ENCODE measurements at places on chromosomes 5 and 9.

GRCh38 chr5:151223447-151224264, at the start of gene CCDC69:
Gene CCDC69 (minus strand): TSS chr5:151224092. CDS start chr5:151223970, 122 bp downstream.
- peak; percentile 75 for DNase-seq

DNA sequence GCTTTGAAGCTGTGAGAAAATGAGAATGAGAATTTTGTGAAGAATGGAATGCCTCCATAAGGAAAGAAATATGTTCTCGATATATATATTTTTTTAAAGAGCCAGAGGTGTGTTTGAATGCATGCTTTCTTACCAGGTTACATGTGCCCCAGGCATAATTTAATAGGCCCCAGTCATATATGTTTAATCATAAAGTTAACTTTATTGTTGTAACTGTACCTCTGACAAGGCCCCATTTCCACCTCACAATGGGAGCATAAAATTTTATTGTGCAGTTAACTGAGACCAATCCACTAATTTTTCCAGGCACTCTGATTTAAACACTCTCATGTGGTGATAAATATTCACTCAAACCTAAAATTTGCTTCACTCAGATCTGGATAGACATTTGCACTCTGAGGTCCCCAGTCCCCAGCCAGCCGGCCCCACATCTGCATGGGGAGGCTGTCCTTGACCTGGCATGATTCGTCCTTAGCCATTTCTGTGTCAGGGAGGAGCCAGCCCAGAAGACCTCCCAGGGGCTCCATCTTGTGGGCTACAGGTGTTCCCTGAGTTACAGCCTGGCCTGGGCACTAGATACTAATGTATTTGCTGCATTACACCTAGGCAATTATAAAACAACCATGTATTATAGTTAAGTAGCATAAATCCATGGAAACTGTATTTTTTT, 245.8 kb downstream of the MTRR start:
- no peak for DNase-seq

DNA sequence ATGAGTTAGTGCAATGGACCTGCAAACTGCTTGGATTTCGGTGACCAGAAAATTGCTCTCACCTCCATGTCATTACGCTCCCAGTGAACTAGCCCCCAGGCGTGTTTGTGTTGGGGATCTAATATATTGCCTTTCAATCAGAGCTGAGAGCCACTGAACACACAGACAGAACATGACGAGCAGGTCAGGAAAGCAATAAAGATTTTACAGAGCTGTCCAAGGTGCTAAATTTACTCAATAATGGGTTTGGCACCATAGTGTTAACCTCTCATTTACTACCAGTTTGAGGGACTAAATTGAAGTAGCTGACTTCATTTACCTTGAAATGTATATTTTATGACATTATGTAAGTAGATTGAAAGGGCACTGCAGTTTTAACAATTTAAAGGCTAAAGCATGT, 383.0 kb downstream of the EBF1 start:
- DNase-seq: no peak

DNA sequence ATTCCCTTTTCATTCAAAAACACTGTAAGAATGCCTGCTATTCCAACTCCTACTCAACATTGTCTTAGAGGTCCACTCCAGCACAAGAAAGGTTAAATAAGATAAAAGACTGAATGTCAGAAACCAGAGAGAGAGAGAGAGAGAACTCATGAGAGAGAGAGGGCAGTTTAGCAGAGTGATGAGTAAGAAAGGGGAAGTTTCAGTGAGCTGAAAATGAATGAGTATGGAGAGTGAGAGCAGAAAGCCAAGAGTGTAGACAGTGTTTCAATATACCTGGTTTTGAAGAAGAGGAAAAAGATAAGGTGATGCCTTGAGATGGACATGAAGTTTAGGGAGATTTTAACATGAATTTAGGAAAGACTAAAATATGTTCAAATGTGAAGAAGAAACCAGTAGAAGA, 528.0 kb upstream of the SEMA6A start:
- no peak for DNase-seq

GRCh38 chr9:32218100-32218767, 166.2 kb upstream of the ACO1 start:
- DNase-seq: no peak

DNA sequence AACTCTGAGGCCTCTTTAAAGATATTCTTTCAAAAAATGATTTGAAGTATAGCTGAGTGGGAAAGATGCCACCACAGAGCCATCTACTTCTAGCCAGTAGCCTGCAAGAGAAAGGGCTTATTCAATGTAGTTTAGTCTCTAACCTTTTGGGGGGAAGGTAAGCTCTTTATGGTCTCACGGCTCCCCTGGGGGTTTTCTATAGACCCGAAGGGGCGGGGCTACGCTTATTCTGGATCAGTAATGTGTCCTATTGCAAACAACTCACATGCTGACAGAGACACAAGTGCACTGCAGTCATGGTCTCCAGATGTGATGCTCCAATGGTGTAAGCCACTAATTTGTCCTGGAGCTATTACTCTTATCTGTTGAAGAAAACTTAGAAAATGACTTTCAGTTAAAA, 53.4 kb upstream of the RPS23 start:
- DNase-seq: no peak

GRCh38 chr9:133238851-133239532, 29.9 kb upstream of the OBP2B start:
- peak; percentile 88 for DNase-seq

DNA sequence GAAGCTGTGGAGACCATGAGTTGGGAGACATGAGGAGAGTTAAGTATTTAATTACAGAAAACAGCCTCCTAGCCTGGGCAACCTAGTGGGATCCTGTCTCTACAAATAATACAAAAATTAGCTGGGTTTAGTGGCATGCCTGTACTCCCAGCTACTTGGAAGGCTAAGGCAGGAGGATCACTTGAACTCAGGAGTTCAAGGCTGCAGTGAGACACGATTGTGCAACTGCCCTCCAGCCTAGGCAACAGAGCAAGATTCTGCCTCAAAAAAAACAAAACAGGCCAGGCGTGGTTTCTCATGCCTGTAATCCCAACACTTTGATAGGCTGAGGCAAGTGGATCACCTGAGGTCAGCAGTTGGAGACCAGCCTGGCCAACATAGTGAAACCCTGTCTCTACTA, 52.6 kb downstream of the AQP7 start:
- DNase-seq: no peak

DNA sequence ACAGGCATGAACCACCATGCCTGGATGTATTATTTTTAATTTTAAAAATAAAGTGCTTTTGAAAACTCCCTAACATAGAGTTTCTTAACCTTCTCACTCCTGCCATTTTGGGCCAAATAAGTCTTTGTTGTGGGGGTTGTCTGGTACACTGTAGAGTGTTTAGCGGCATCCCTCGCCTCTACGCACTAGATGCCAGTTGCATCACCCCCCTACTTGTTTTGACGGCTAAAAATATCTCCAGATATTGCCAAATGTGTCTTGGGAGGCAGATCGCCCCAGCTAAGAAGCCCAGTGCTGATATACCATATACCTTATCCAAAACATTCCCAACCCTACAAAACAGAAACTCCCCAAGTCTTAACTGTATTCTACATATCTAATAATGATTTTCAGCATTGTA, 54.6 kb downstream of the SCAI start:
- no peak for DNase-seq

DNA sequence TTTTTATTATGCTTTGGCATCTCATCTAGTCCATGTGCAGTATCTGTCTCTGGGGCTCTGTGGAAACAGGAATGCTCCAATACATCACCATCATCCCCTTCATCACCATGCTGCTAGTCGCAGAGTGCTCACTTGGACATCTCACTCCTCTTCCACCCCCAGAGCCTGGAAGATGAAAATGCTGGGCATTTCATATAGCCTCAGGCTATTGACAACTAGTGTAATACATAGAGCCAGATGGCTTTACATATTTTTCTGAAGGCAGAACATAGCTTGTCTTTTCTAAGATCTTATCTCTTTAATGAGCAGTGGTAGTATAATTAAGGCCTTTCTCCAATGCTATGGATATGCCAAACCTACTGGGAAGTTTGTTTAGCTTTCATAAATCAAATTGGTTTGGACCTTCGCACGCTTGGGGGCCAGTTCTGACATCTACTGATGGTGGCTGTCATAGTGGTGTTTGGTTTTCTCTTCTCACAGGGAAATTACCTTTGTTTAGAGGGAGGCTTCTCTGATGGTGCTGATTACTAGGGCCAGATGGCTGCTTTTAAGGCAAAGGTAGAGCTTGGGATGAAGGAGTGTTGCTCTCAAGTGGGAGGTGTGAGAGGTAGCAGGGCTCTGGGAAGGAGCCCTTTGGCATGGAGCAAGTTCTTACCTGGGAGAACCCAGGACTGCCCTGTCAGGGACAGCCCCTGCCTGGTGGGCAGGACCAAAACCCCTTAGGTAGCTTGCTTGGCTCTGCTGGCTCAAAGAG, 63.1 kb upstream of the CXCL14 start:
- no peak for DNase-seq

GRCh38 chr5:123344816-123345426, 78.3 kb downstream of the CEP120 start:
- peak; percentile 7 for DNase-seq

DNA sequence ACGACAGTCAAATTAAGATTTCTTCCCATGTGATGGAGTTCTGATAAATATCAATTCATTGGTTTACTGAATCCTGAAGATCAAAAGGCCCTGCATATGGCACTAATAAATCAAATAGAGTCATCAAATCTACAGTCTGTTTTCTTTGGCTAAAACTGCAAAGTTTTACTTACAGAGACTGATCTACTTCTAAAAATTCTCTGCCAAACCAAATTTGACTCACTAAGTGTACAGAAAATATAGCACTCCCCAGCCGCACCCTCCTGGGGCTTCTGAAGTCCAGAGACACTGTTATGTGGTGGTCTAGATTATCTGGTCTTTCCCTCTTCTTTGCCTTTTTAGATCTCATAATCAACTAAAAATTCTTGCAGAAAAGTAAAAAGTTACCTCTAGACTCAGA, 237.7 kb downstream of the MLLT3 start:
- DNase-seq: no peak

DNA sequence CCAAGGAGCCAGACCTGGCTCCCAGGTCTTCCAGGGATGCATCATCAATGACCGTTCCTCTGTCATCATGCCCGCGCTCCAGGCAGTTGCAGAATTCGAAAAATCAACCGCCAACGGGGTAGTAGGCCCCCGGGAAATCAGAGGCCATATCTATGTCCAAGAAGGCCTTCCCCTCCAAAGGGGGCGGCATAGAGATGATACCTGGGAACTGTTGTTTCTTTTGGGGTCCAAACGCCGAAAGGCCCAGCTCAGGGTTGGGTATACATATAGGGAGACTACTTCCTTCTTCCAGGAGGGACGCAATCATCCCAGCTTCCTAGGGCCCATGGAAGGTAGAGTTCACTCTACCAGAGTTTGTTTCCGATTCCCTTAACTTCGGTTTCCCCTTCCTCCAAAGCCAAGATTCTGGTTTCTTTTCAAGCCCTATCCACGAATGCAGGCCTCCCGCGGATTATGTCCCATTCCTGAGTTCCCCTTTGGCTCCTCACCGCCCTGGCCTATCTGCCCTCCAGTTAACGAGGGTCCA, 754 bp downstream of the DCAF12 start:
- DNase-seq: peak; percentile 34
